ENCODE measurements at places on chromosomes 12 and 14.

DNA sequence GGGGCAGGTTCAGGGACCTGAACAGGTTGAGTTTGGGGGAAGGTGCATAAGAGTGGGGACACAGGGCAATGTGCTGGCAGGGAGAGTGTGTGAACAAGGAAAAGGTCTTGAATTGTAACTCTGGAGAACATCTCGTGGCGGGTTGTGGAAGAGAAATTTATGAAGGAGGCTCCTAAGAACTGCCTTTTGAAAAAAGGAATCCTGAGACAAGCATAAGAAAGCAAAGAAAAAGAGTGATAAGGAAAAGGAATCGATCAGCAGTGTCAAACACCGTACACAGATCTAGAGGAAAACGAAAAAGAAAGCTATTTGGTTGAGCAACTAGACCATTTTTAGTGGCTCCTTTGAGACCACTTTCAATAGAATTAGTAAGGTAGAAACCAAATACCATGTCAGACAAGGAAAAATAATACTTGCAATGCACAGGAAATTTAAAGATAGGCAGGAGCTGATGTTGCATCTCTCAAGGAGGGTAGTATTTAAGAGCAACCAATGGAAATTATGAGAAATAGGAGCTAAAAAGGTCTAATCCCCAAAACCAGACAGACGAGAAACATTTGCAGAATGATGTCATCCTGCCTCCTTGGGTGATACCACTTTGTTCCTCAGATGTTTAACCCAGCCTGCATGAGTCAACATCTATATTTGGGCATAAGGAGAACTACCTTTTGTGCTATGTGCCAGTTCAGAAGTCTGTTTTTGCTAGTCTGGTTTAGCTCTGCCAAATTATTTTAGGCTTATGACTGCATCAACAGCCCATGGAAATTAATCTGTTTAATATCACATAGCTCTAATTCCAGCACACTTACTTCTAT is 64.5 kb upstream of the STK38L start:
- DNase-seq: peak; percentile 17

DNA sequence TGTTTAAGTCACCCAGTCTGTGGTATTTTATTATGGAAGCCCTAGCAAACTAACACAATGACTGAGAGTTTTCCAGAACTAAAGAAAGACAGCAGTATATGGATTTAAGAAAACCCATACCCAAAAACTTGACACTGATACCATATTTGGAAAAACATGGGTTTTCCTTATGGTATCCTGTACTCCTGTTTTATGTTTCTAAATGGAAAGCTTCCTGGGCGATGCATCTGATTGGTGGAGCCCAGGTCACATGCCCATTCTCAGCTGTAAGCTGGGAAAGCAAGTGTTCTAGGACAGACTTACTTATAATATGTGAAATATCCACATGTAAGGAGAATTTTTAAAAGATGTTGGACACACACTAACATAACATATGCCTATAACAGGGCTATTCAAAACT is 4.5 kb upstream of the RNASE4 start:
- DNase-seq: no peak

DNA sequence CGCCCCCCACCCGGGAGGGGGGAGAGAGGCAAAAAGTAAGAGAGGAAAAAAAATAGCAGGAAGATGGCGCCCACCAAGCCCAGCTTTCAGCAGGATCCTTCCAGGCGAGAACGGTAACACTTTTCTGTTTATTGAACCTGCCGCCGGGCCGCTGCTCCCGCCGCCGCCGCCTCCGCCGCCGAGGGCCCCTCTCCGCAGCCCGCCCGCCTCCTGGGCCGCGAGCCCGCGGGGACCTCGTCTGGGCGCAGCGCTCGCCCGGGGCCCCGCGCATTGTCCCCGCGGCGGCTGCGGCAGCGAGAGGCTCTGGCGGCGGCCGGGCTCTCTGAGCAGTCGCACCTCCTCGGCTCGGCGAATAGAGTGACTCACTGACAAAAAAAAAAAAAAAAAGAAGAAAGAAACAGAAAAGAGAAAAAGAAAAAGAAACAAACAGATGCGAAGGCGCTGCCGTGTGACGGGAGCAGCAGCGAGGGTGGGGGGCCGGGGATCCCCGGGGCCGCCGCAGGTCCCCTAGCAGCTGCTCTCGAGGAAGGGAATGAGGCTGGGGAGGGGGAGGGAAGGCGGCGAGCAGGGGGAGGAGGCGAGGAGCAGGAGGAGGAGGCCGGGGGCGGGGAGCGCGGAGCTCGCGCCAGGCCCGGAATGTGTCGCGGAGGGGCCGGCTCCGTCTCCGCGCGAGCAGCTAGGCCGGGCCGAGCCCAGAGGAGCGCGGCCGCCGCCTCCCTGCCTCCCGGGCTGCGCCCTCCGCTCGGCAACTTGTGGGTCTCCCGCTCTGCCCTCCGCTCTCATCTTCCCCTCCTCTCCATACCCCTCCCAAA is 781 bp downstream of the NPAS3 start:
- no peak for DNase-seq

DNA sequence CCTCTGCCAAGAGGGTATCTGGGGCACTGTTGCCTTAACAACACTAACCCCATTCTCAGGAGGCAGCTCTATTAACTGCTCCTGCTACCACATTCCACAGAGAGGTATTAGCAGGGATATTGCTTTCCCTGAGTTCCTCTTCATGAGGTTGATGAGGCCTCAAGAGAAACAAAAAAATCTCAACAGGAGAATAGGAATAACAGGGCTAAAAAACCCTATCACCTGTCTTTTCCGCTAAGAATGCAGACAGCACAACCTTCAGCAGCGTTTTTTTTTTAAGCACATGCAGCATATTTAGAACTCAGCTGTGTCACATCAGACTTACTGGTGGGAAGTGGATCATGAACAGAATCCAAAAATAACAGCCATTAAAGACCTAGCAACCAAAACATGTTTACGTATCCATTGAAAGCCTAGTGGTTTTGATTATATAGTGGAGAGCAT is 29.2 kb downstream of the ATF7 start:
- no peak for DNase-seq

- no peak for DNase-seq
Observed at GRCh38 chr12:75704208-75704607, 192.8 kb upstream of the KRR1 start.

GRCh38 chr12:111943929-111944328 is 69.0 kb downstream of the TMEM116 start:
- no peak for DNase-seq

- DNase-seq: no peak
Observed at GRCh38 chr12:118842866-118843265, 138.5 kb upstream of the SRRM4 start.

GRCh38 chr12:89707703-89708564 is 704 bp downstream of the ATP2B1 start:
- DNase-seq: peak; percentile 20

DNA sequence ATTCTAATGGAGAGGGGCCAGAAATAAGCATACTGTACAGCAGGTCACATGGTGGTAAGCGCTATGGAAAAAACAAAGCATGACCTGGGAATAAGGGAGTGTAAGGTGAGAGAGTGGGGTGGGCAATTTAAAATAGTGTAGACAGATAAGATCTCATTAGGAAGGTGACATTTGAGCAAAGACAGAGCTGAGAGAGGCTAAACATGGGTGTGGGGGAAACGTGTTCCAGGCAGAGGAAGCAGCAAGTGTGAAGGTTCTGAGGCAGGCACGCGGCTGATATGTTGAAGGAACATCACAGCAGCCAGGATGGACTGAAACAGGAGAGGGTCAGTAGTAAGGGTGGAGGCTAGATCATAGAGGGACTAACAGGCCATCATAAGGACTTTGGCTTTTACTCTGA is 126.8 kb downstream of the SAMD4A start:
- no peak for DNase-seq

DNA sequence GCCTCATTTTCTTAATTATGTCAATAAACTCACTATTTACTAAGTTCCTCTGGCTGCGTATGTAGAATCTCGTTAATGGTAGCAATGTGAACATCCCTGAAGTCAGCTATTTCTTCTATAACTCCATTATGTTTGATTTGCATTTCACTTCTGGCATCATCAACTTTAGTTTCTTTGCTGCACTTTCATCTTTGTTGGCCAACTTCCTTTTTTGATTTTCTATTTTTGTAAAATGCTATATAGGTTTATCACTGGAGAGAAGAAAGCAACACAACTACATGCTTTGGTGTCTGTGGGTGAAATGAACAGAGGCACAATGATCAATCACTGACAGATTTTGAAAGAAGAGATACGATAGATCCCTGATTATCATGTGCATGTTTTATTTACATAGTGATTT is 58.5 kb upstream of the ATF7IP start:
- DNase-seq: no peak

DNA sequence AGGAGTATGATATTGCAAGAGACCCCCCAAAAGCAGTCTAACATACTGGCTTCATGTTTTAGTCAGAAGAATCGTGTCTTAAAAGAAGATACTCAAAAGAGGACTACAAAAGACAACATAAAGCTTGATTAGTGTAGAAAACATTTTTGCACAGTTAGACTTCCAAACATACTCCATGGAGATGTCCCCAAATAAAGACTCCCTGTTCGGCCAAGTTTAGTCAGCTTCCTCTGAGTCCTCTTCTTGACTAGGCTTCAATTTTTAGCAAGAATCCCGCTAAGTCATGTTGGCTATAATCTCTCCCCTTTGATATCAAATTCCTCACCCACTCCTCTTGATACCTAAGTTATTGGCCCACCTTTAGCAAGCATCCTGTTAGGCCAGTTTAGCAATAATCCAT is 298.0 kb downstream of the RMST start:
- no peak for DNase-seq

DNA sequence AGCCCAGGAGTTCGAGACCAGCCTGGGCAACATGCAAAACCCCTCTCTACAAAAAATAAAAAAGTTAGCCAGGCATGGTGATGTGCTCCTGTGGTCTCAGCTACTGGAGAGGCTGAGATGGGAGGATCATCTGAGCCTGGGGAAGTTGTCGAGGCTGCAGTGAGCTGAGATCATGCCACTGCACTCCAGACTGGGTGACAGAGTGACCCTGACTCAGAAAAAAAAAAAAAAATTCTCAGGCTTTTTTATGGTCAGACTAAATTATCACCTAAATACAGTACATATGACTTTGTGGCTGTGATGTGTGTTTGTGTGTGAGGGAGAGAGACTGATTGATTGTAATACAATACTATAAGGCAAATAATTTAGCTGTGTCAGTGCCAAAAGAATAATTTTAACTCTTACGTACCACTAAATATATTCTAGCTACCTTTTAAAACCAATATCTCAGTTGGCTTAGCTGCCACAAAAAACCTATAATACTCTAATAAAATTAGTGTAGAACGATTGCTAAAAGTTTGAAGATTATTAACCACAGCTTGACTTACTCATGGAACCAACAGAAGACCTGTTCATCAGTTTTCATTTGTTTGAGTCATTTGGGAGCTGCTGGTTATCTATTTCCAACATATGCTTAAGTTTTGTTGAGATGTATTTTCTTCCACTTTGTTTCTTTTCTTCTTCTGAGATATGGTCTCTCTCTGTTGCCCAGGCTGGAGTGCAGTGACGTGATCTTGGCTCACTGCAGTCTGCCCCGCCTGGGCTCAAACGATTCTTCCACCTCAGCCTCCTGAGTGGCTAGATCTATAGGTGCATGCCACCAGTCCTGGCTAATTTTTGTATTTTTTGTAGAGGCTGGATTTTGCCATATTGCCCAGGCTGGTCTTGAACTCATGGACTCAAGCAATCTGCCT is 58.0 kb downstream of the DIP2B start:
- DNase-seq: no peak

DNA sequence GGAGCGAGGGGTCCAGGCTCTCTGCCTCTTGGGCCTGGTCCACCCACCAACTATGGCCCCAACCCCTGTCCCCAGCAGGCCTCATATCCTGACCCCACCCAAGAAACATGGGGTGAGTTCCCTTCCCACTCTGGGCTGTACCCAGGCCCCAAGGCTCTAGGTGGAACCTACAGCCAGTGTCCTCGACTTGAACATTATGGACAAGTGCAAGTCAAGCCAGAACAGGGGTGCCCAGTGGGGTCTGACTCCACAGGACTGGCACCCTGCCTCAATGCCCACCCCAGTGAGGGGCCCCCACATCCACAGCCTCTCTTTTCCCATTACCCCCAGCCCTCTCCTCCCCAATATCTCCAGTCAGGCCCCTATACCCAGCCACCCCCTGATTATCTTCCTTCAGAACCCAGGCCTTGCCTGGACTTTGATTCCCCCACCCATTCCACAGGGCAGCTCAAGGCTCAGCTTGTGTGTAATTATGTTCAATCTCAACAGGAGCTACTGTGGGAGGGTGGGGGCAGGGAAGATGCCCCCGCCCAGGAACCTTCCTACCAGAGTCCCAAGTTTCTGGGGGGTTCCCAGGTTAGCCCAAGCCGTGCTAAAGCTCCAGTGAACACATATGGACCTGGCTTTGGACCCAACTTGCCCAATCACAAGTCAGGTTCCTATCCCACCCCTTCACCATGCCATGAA is 8.6 kb downstream of the ARHGAP9 start:
- DNase-seq: no peak

- DNase-seq: no peak
Observed at GRCh38 chr14:68297876-68298468, 478.4 kb downstream of the RAD51B start.

DNA sequence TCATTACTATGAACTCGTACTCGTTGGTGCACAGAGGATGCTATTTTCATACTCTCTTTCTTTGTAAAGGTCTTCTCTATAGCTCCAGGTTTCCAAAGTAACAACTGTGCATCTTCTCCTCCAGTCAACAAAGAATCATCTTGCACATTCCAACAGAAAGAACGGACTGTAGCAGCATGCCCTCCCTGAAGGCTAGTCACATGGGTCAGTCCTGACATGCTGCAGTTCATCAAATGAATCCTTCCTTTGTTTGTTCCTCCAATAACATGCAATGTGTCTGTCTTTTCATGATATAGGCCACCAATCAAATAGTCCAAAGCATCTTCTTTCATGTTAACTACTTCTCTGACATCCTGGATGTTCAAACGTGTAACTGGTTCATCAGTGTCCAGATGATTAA is 42.9 kb downstream of the WDR89 start:
- no peak for DNase-seq

DNA sequence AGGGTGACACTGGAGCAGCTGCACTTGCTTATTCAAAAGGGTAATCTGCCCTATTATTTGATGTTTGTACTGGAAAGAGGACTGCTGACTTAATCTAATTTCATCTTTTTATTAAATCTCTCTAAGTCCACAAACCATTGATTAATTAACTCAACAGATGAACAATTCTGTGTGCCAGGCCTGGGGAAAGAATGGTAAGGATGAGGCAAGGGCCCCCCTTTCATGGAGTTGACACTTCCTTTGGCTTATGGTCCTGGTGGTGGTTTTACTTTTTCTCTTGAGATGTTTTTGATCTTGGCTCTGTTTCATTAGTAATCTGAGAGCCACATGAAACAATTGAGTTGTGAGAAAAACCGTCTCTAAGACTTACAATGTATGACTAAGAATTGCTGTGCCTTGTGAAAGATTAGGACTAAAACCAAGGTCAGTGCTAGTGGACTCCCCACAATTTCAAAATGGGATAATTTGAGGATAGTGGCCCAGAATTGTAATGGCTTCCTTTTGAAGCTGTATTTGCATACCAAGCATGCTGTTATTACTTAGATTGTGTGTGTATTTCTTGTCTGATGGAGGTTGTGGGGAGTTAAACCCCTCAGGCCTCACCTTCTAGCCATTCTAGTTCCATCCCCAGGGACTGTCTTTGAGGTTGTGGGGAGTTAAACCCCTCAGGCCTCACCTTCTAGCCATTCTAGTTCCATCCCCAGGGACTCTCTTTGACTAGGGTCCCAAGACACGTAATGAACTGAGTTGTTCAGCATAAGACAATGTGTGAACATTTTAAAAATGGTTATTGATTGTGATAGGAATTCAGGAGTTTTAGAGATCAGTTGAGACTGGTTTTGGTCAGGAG is 52.5 kb upstream of the EVL start:
- DNase-seq: no peak
